ENCODE measurements at places on chromosomes 11 and 22.

DNA sequence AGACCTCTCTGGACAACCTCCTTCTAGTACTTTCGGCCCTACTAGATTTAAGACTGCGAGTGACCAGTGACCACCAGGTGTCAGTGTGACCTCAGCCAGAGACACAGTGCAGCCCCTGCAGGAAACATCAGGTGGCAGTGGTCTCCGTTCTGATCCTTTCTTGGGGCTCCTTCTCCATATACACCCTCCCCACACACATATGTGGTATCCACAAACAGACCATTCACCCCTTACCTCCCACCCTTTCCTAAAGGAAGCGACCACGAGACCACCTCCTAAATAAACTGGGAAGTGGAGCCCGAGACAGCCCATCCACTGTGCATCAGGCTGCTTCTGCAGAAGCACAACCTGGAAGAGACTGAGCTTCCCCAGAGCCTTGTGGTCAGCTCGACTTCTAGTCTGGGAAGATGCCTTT, 38.5 kb upstream of the CYP2D6 start:
- DNase-seq, result peak; percentile 59

GRCh38 chr11:76224461-76225121, 18.3 kb upstream of the WNT11 start:
- DNase-seq, result no peak

DNA sequence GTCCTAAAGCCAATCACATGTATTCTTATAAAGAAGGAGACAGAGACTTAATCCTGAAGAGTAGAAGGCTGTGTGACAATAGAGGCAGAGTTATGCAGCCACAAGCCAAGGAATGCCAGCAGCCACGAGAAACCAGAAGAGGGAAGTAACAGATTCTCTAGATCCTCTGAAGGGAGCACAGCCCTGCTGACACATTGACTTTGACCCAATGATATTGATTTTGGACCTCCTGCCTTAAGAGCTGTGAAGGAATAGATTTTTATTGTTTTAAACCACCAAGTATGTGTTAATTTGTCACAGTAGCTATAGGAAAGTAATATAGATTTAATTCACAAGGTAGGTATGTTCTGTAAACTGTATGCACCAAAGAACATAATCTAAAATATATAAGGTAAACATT, 103.6 kb downstream of the TTC17 start:
- no peak for DNase-seq

GRCh38 chr22:26953012-26953883, 295.9 kb downstream of the MIAT start:
- DNase-seq, result no peak

DNA sequence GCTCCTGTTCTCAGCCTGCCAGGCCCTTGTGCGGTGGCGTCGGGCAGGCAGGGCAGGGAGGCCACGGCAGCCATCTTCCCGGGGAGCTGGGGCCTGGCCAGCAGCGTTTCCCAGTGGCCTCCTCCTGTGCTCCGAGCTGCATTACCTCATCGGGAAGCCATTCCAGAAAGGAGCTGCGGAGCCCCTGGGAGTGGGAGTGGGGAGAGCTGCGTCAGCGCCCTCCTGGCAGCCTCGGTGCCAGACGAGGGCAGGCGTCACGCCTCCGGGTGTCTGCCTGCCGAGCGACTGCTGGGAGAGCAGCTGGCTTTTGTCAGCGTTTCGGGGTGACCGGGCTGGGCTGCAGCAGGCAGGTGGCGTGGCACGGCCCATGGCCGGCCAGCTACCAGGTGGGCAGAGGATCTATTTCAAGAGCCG, 30.9 kb upstream of the WNT7B start:
- DNase-seq, result peak; percentile 97

DNA sequence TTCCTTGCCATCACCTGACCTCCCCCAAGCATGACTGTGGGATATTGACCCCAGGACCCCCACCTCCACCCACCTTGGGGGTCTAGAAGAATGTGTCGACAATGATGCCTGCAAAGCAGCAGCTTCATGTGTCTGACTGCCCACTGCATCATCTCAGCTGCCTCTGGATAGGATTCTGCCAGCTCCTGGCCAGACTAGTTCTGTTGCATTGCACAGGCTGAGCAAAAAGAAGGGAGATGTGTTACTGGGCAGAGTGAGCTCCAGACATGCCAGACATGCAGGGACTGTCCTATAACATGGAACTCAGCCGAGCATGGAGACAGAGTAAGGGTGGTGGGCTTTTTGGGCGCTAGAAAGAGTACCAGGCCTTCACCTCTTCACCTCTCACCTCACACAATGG, 36.7 kb downstream of the FBXO7 start:
- DNase-seq, result no peak

GRCh38 chr11:113986351-113987140, 11.6 kb downstream of the HTR3A start:
- no peak for DNase-seq

DNA sequence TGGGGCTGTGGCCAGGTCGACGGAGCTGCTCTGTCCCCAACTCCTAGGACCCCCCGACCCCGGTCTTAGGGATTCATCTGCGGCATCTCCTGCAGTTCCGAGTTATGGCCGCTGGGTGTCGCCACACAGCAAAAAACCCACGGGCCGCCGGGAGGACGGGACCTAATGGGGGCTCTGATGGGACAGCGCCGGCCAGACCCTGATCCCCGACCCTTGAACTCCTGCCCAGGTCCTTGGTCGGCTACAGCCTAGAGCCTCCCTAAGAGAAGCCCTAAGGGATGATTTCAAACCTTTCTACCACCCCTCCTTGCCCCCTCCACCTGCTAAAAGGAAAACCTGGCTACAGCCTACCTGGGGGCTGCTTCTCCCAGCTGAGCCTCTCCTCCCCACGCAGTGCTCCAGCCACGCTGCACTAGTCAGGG, 30.8 kb upstream of the LRRC10B start:
- peak; percentile 74 for DNase-seq

- no peak for DNase-seq
Measured at GRCh38 chr11:1119604-1120146, 38.1 kb upstream of the MUC5AC start.

Measured in SJCRH30 (cell line).